Right lung (tissue), 10 donors: ENCODE measurements at places on chromosomes 3 and 15. TPM values are rescaled to one million over a fixed set of nuclear protein-coding genes. Genes with fewer than 3 reads are reported as not detected.

MAGI1 gene
- polyA plus RNA-seq, result 27.6 TPM

ULK4 gene
- polyA plus RNA-seq, result 6.5 TPM

RTP3 gene
- not detected for polyA plus RNA-seq

CSPG4 gene
- 22.6 TPM for polyA plus RNA-seq

NEK10 gene
- 5.2 TPM for polyA plus RNA-seq

ANKUB1 gene
- polyA plus RNA-seq, result 0.76 TPM

MNS1 gene
- 18.2 TPM for polyA plus RNA-seq

MAP6D1 gene
- polyA plus RNA-seq, result 0.47 TPM

DET1 gene
- polyA plus RNA-seq, result 16.0 TPM

UPK1B gene
- 0.31 TPM for polyA plus RNA-seq

ARGFX gene
- polyA plus RNA-seq, result not detected

SLC49A4 gene
- 10.4 TPM for polyA plus RNA-seq

DISP2 gene
- polyA plus RNA-seq, result 2.4 TPM

GRK7 gene
- polyA plus RNA-seq, result 0.09 TPM

CDCP1 gene
- 0.57 TPM for polyA plus RNA-seq

HRG gene
- polyA plus RNA-seq, result not detected

C2CD4A gene
- polyA plus RNA-seq, result 0.06 TPM

NAA80 gene
- 10.2 TPM for polyA plus RNA-seq

PLXNB1 gene
- 107 TPM for polyA plus RNA-seq

RHCG gene
- 2.0 TPM for polyA plus RNA-seq

KLF15 gene
- polyA plus RNA-seq, result 8.3 TPM

SKOR1 gene
- polyA plus RNA-seq, result 0.33 TPM

CFAP100 gene
- 6.8 TPM for polyA plus RNA-seq

IQCF6 gene
- not detected for polyA plus RNA-seq

TMEM45A gene
- polyA plus RNA-seq, result 46.3 TPM

DOCK3 gene
- 2.4 TPM for polyA plus RNA-seq

PPP1R14D gene
- polyA plus RNA-seq, result 0.23 TPM

SLC51A gene
- 7.2 TPM for polyA plus RNA-seq

KNG1 gene
- polyA plus RNA-seq, result not detected

TJP1 gene
- 119 TPM for polyA plus RNA-seq

LRTM1 gene
- 0.13 TPM for polyA plus RNA-seq

ZBED2 gene
- polyA plus RNA-seq, result 0.18 TPM

SMCO1 gene
- polyA plus RNA-seq, result not detected

KIF15 gene
- polyA plus RNA-seq, result 15.2 TPM

TATDN2 gene
- 34.7 TPM for polyA plus RNA-seq

FOXB1 gene
- not detected for polyA plus RNA-seq

FANCD2OS gene
- polyA plus RNA-seq, result 0.52 TPM

MST1R gene
- 4.0 TPM for polyA plus RNA-seq

KCNAB1 gene
- 1.7 TPM for polyA plus RNA-seq

ZNF620 gene
- 9.4 TPM for polyA plus RNA-seq

PIERCE2 gene
- polyA plus RNA-seq, result 3.2 TPM

UBA5 gene
- polyA plus RNA-seq, result 56.8 TPM

ACAN gene
- 0.56 TPM for polyA plus RNA-seq

COLQ gene
- polyA plus RNA-seq, result 12.7 TPM

POPDC2 gene
- 5.0 TPM for polyA plus RNA-seq

TRPC1 gene
- 14.0 TPM for polyA plus RNA-seq

TRPM1 gene
- not detected for polyA plus RNA-seq

SLC15A2 gene
- polyA plus RNA-seq, result 13.4 TPM

EFCAB12 gene
- polyA plus RNA-seq, result 3.6 TPM

CLDN18 gene
- polyA plus RNA-seq, result 52.8 TPM

CCDC54 gene
- 0.08 TPM for polyA plus RNA-seq

NIPA2 gene
- polyA plus RNA-seq, result 40.2 TPM

CLRN1 gene
- polyA plus RNA-seq, result not detected

DNAH12 gene
- 7.2 TPM for polyA plus RNA-seq
